ENCODE measurements at places on chromosomes 6 and 20.

- DNase-seq: no peak
These were observed 41.3 kb upstream of the HFE start for GRCh38 chr6:26045928-26046368.

DNA sequence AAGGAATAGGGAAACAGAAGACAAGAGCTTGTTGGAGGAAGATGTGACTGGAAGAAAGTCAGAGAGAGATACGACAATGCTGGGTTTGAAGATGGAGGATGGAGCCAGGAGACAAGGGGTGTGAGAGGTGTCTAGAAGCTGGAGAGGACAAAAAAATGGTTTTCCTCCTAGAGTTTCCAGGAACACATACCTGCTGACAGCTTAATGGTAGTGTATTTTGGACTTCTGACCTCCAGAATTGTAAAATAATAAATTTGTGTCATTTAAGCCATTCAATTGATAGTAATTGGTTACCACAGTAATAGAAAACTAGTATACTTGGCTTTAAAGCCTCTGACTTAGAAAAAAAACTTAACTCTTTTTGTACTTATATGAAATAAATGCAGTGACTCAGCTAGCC, 3.6 kb downstream of the AIG1 start:
- no peak for DNase-seq

DNA sequence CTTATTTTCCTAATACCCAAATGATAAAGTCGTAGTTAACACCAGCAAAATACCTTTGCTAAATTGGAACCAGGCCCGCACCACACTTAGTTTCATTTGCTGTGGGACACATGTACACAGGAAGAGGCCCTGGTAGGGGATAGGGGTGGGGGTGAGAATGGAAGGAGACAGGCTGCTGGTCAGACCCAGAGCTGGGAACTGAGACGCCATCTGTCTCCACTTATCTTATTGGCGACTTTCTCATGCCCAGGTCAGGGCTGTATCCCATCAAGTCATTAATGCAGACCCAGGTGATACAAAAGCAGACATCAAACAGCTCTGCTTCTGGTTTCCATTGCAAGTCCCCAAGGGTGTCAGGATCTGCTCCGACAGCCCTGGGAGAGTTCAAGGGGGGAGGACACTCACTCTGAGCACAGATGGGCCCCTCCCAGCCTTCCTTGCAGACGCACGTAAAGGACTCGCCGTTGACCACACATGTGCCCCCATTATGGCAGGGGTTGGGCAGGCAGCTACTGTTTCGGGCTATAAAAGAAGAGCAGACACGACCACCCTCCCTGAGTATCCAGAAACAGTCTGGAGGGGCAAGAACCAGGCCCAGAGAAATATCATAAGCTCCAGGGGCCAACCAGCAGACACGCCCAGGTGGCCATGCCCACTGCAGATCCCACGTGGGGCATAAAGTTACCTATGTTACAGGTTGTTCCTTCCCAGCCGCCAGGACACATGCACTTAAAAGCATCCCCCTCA, 29.2 kb downstream of the JAG1 start:
- DNase-seq: no peak

- no peak for DNase-seq
These were observed 18.9 kb upstream of the DSN1 start for GRCh38 chr20:36792422-36792821.

- DNase-seq: no peak
These were observed 75.1 kb upstream of the SCGN start for GRCh38 chr6:25576919-25577318.

Data from activated gamma-delta T cell treated with anti-CD3 and anti-CD28 coated beads, Interleukin-2, amount 50 U/mL, for 16 hours (primary cell).